Glutamatergic neuron (in vitro differentiated cells): ENCODE measurements at places on chromosomes 4 and X.
A peak's percentile ranks its signal among the peaks of the same experiment; 100 is the strongest.

- no peak for DNase-seq
Observed at GRCh38 chr4:78721747-78722146, 54.4 kb upstream of the BMP2K start.

GRCh38 chr4:160009656-160010493 lies 907.0 kb downstream of the RAPGEF2 start:
- DNase-seq: no peak

- DNase-seq: no peak
Observed at GRCh38 chrX:38718311-38718710, 82.9 kb upstream of the MID1IP1 start.

DNA sequence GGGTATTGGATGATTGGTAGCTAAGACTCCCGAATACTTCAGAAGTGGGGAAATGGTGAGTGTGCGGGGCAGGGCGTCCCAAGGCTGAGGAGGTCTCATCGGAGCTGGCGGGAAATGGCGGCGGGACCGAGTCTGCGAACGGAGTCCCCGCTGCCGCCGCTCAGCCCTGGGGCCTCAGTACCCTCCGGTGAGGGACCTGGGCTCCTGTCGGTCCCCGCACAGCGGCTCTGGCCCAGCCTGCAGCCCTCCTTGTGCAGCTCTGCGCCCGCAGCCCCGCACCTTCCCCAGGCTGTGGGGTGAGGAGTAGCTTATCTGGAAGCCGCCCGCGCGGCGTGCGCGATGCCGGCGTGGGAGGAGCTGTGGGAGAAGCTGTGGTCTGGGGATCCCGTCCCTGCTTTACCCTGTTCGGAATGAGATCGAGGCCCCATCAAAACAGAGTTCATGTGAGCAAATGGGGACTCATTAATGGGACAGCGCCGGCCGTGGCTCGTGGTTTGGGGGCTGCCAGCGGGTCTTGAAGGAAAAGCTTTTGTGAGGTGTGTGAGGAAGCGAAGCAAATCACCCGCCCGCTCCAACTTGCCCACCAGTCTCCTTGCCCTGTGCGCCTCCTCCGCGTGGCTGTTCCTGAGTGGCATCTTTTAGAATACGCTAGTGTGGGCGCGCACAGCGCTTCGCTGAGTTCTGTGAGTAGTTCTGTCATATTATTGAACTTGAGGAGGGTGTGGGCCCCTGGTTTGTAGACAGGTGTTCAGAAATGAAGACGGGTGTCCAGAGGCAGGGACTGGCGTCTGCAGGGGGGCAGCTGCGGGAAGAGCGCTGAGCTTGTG lies 531 bp downstream of the ZNF141 start:
- peak; percentile 58 for DNase-seq

DNA sequence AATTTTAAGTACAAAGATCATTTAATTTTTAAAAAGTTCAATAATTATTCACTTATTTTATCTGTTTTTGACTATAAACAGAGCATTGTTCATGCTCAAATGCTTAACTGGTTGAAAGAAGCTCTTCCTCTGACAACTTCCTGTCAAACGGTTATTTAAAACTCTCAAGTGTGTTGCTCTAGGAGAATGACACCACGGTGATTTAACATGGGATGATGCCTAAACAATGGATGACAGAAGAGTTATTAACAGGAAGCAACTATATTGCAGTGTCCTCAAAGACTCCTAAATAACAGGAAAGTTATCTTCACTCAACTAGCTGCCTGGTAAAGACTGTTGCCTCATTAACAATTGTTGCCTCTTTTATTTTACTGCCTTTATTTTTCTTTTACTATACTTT lies 509.6 kb downstream of the PACRGL start:
- DNase-seq: no peak

DNA sequence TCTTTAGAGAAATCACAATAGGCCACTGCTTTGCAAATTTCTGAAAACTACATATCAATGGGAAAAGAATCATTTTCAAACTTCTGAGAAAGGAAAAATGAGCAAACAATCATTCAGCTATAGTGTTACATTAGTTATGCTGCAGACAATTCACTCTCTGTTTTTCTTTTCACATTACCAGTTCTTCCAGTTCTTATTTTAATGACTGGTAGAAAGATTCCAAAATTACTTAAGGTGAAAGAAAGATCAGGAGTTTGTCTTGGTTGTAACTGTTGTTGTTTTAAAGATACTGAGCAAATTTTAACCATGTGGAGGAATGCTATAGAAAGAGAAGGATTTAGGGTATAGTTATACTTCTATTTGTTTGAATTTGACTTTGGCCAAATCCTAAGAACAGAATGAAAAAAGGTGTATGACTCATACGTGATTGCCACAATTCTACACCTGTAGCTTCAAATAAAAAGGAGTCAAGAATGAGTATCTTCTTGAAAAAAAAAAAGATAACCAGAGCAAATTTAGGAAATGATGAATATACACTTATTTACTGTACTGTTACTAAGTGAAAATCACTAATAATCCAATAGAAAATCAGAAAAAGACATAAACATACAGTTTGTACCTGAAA lies 21.0 kb upstream of the RASGEF1B start:
- DNase-seq: no peak

GRCh38 chr4:123767806-123768205 lies 371.2 kb downstream of the SPRY1 start:
- no peak for DNase-seq

DNA sequence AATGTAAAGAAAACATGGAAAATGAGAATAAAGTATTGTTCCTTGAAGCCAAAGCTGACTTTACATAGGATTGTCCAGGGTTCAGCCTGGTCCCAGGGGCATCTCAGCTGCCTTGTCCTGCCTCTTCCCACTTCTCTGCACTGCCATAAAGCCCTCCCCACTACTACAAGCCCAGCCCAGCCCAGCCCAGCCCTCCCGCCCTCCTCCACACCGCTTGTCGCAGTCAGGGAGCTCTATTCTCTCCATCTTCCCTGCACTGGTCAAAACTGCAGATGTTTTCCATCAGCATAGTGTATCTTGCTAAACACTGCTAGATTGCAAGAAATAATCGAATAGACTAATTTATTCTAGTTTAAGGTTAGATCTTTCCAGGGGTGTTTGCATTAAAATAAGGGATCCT lies 100.3 kb downstream of the TENM3 start:
- no peak for DNase-seq

DNA sequence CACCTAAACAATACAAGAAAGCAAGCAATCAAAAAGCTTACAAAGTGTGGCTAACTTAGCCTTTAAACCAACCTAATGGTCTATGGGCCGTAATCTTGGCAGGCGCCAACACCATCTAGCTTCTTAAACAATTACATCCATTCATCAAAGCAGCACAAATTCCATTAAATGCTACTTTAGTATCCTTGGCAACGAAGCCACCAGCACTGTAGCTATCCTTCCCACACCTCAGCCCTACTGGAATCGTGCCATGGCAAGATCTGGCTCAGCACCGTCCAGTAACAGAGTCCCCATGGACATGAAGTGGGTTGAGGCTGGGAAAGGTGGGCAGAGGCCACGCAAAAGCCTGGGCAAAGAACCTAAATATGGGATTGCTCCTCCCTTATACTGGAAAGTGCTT lies 91.6 kb upstream of the MAP3K15 start:
- DNase-seq: no peak

DNA sequence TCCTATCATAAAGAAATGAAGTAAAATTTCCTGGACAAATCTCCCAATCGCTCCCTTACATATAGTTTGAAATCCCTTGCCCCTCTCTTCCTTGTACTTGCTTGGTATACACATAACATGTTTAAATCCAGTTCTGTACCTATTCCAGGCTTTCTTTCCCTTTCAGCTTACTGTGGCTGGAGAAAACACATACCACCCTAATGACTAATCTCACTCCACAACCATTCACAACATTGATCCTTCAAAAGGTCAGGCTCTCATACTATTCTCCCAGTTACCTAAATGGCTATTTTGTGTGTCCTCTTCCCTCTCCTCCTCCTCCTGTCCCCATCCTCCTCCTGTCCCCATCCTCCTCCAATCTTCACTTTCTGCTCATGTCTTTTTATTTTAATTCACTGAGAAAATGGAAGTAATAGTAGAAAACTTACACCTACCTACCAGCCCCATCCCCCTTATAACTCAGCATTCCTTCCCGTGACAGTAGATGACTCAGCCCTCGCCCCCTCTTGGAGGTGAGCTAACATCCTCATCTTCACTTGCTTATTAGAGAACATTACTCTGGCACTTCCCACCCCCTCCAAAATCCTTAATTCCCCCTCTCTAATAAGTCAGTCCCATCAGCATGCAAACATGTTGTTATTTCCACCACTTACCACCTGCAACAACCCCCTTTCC lies 77.5 kb downstream of the IL15 start:
- DNase-seq: no peak

- DNase-seq: no peak
Observed at GRCh38 chr4:67480810-67481209, 64.5 kb downstream of the CENPC start.

GRCh38 chrX:18410038-18410437 lies 15.4 kb upstream of the CDKL5 start:
- no peak for DNase-seq

DNA sequence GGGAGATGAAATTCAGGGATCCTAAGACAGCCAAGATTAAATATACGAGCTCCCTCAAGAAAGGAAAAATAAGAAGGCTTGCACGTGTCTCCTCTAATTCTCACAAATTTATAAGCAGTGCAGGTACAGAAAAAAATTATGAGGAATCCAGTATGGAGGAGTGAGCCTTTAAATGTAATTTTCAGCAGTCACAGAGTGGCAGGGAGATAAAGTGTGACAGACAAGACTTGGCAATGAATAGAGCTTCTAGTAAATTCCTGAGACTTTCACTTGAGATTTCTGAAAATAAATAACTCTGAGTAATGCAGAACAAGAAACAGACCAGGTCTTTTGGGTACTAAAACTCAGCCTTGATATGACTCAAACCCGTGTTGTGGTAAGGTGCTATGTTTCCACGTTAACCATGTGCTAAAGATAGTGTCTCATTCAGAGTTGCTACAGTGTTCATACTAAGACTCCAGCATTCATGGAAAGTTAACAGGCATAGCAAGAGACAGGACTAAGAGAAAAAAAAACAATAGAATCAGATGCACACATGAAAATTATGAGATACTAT lies 119.8 kb downstream of the SPOCK3 start:
- no peak for DNase-seq

GRCh38 chr4:138452826-138453225 lies 210.7 kb upstream of the SLC7A11 start:
- DNase-seq: no peak

DNA sequence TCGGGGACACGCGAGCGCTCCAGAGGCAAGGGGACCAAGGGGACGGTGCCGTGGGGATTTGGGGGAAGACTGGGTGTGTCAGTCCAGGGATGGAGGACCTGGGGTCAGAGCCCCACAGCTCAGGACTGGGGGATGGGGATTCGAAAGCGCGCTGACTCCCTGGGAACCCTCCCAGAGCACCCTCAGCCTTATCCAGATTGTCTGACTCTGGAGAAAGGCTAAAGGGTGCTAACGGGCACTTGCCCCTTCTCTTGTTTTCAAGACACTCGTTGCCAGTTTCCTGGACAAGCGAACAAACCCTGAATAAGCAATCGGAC lies 1.1 kb downstream of the DOCK11 start:
- DNase-seq: no peak

DNA sequence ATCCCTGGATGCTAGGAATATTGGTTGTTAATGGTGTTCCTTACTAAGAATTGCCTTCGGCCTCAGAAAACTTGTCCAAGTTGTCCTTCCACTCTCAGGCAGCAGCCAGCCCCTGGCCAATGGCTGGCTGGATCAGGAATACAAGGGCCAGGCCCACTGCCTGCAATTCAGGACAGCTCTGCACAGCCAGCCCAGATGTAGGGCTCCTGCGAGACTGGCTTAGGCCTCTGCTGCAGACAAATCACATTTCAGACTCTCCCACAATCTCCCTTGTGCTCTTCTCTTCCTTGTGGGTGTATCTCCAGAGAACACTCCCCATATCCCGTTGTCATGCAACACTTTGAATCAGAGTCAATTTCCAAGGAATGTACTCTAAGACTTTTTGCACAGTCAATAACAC lies 747.6 kb upstream of the FTHL17 start:
- DNase-seq: no peak
